ENCODE measurements at places on chromosomes 7 and 10.

DNA sequence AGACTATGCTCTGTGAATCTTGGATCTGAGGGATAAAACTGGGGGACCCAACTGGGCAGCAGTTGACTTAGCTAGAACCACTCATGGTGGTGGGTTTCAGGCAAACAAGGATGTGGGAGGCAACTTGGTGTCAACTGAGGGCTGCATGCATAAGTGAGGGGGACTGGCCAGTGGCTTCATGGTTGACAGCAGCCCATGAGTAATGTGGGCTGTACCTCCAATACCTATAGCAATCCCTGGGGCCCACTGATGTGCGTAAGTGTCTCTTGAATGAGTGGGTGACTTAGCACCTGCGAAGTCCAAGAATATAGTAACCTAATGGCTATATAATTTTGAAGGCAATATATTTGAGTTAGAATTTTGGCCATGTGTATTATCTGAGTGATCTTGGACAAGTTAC is 13.7 kb upstream of the MAP3K8 start:
- no peak for DNase-seq

DNA sequence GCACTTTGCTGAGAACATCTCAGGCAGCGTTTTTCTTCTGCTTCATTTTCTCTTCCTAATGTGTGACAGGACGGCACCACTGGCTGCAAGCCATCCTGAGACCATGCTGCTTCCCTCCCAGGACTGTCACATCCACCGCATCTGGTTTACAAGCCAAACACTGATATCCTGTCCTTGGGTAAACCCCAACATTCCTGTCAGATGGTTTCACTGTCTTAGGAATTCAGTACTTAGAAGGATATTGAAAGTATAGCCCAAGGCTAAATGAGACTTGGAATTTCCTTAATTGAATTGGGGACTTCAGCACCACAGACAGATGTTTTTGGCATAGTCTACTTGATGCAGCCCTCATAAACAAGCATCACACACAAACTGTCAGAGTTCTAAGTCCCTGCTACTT is 74.2 kb upstream of the PLXNA4 start:
- no peak for DNase-seq

GRCh38 chr10:129784291-129784690 is 179.8 kb downstream of the EBF3 start:
- no peak for DNase-seq

- no peak for DNase-seq
Measured at GRCh38 chr7:30503274-30504212, 1.1 kb downstream of the GGCT start.

DNA sequence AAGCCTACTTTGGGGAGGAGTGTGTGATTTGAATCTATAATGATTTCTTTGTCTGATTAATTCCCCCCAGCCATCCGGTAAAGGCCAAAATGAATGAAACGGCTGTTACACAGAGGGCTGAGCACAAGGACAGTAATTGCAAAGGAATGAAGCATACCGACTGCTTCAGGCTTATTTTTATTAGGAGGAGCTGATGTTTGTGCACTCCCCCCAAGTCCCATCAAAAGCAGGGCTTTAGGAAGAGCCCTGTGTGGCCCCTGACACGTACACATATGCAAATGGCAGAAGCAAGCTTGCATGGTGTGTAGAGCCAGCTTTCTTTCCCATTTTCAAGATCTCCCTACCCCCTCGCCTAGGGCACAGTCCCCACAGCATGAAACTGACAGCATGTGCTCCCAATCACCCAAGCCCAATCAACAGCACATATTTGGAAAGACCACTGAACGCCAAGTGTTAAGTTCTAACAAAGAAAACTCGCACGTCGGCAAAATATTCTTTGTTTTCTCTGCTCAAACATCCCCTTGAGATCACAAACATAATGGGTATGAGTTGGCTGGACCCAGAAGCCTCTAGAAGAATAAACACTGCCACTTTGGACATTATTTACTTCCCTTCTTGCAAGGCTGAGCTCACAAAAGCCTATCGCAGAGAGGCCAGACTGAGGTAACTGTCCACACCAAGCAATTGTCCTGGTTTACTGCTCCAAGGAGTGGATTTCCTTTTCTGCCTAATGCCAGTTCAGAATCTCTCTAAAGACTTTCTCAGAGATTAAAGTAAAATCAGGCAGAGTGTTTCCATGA is 143.0 kb downstream of the CUBN start:
- DNase-seq, result no peak

DNA sequence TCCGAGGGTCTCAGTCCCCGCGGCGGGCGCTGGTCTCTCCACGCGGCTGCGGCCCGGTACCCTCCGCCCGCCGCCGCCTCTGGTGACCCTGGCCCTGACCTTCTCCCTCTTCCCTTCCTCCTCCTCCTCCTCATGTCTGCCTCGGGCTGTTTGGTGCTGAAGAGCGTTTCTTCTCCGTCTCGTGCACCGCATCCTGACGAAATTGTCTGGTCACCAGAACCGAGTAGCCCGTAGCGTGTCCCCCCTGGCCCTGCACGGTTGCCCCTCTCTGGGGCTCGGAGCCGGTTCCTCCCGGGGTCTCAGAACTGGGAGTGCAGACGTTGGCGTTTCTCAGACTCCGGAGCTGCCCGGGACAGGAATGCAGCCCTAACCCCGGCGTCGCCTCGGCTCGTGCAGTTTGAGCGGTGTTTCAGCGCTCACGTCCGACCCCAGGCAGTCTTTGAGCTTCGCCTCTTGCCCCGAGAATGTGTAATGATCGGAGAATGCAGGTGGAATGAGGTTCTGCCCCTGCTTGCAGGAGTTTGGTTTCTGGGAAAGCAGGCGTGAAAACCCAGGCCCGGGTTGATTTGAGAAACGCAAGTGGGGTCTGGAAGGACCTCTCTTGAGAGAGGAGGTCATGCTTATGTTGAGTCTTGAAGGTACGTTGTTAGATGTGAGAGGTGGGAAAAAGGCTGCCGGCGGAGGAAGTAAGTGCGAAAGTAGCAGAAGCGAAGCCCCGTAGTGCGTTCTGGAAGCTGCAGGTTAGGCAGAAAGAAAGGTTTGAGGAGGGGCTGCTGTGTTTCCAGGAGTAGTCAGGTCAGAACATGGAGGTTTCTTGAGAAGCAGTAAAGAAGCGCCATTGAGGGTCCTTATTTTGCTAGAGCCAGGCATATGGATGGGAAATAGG is 743 bp downstream of the RBM17 start:
- DNase-seq, result no peak

GRCh38 chr10:17181110-17181509 is 20.4 kb downstream of the TRDMT1 start:
- DNase-seq, result no peak

DNA sequence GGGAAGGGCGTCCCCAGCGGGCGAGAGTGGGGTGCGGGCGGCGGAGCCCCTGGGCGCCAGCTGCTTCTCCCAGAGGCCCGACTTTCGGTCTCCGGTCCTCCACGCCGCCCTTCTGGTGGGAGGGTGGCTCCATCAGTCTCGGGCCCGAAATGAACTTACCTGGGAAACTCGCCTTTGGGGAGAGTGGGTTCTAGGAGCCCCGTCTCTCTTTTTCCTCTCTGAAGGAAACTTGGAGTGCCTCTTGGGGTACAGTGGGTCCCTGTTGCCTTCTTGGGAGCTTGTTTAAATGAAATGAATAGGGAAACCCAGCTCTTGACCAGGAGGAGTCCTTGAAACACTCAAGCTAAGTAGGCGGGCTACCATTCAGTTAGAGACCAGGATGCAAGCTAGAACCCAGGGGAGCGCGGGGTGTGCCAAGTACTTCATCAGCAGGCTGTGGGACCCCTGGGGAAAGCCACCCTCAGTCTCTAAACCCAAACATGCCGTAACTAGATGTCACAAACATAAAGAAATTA is 1.3 kb downstream of the SLC26A4 start:
- no peak for DNase-seq

DNA sequence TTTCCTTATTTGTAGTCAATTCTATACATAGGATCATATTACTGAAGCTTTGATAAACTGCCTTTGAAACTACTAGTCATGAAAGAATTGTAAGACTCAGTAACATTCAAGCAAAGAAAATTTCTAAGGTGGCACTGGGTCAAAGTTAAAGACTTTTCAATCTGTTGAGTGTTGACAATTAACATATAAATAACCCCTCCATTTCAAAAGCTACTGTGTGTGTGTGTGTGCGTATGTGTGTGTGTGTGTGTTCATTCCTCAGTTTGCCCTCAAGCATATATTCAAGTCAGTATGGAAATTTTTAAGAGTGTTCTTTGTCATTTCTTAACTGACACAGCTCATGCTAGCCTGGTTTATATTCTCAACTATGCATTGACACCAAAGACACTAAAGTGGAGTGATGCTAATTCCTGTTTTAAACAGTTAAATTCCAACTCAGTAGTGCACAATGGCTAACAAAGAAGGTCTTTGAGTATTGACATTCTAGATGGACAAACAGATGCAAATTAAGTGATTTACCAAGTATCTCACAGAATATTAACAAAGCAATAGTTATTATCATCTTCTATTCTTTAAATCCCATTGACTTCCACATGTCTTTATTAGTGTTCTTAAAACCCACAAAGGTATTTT is 314.8 kb upstream of the GRM3 start:
- no peak for DNase-seq

GRCh38 chr7:155188821-155189581 is 108.7 kb upstream of the INSIG1 start:
- no peak for DNase-seq

- DNase-seq, result no peak
Measured at GRCh38 chr7:77822269-77822668, 23.7 kb downstream of the PHTF2 start.

DNA sequence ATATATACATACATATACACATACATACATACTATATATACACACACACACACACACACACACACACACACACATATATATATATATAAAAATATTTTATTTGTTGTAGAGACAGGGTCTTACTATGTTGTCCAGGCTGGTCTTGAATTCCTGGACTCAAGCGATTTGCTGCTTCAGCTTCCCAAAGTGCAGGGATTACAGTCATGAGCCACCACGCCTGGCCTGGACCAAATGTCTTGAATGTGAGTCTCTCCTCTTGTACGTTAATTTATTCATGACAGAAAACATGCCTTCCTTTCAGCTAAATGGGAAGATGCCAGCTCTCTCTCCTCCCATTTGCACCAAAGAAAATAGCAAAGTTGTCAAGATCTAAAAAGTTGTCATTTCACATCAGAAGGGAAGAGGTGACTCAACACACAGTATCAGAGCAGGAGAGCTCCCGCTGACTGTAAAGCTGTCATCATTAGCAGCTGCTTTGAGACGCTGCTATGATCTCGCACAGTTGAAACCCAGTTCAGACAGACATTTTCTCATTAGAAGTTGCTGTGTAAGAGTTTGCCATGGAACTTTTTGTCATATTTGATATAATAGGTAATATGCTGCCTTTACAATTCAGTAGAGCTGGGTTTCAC is 224.3 kb downstream of the SFMBT2 start:
- no peak for DNase-seq

DNA sequence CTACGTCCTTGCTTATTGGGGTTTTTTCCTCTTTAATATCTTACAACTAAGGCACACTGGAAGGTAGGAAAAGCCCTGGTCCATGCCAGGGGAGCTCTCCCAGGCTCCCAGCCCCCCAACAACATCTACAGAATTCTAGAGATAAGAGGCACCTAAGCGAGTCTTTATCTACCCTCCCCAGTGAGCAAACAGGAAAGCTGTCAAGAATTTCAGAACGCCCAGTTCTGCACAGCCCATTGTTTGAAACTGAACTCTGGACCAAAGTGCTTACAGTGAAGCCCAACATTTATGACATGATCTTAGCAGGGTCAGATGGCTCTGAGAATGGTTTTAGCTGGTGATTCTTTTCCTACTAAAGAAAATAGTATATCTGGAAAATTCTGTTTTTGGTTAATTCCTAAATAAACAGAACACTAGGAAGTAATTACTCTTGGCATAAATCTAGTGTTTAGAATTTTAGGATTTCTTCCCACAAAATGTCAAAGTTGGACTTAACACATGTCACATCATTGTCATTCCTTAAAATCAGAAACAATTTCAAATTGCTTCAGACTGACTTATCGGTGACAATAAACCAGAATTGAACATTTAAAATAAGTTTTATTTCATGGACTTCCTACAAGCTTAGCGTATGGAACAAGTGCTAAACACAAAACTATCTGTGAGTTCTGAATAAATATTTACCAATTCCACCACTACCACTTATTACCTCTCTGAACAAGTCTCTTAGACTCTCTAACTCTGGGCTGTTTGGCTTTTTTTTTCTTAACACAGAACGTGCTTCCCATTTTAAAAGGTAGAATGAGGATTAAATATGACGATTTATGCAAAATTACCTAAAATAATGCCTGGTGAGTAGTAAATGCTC is 31.3 kb upstream of the RNF32 start:
- DNase-seq, result no peak

- peak; percentile 82 for DNase-seq
Measured at GRCh38 chr7:495326-495725, 24.3 kb downstream of the PDGFA start.

- no peak for DNase-seq
Measured at GRCh38 chr10:78959924-78960285, 108.9 kb upstream of the ZMIZ1 start.

GRCh38 chr10:15444105-15445005 is 73.3 kb upstream of the FAM171A1 start:
- no peak for DNase-seq

- DNase-seq, result no peak
Measured at GRCh38 chr7:149573519-149573918, 75.9 kb upstream of the ZNF746 start.

DNA sequence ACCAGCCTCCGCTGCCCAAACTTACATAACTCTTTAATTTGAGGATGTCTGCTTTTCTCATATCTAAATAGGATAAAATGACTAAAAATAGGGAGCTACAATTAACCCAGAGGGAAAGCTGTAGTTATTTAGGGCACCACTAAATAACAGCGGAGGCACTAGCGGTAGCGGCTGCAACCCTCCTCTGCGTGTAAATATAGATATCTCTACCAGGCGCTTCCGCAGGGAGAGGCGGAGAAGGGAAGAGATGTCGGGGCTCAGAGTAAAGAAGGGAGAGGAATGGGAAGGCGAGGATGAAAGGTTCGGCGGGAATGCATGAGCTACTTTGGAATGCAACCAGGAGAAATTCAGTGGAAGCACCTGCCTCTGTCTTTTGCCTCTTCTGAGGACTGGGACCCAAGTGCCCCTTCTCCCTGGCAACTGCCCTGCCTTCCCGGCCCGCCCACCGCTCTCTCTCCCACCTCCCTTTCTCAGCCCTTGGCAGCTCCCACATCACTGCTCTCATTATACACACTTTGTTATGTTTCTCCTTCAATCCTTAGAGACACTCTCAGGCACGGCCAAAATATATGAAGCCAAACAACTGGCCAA is 698.3 kb downstream of the PARD3 start:
- DNase-seq, result no peak

- no peak for DNase-seq
Measured at GRCh38 chr7:115499956-115500355, 530.6 kb downstream of the TFEC start.

DNA sequence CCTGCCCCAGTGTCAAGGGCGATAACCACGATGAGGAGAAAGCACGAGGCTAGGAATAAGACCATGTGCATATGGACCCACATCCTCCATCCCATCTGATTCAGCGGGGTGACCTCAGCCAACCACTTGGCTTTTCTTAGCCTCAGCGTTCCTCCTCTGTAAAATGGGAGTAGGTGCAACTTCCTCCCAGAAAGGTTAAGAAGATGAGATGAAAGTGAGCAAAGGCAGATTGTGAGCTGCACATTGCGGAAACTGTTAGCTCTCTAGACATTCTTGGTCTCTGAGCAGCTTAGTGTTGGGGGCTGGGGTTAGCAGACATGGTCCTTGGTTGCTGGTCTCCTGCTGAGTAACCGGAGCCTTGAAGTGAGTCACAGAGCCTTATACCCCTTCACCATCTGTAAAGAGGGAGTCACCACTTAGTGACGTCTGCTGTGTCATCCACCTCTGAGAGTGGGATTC is 497.3 kb upstream of the GALNT17 start:
- DNase-seq, result no peak
